H1 (cell line): ENCODE measurements at places on chromosomes 2 and 18.

DNA sequence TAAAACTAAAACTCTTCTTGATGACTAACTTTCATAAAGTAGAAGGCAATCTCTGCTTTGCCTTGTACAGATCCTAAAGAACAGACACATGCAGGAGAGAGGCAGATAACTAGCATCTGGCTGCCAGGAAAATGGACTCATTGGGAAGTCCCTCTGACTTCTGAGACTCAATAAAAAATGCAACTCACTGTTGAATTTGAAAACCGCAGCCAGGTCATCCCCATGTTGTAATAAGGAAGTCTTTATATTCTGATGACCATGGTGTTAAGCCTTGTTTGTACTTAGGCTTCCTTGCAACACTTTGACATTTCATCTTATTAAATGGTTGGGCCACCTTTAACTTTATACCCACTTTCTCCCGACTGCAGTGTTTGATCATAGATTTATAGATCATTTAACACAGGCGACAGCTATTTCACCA, 375.1 kb upstream of the KCNH7 start:
- no peak for DNase-seq

DNA sequence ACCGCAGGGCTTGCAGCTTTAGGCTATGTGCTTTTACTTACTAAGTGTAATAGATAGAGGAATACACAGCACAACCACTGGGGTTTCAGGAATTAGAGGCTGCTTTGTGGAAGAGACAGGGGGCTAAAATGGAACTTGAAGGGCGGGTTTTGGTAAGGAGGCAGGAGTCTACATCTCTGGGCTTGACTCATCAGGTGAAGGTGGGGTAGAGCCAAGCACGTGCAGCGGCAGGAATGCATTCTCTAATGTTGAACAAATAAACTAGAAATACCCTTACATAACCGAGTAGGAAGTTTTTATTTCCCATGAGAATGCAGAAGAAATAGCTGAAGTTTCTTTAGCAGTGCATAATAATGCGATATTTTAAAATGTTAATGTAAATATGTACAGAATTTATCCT, 673.8 kb upstream of the SALL3 start:
- no peak for DNase-seq

- DNase-seq, result no peak
These were observed 1.2 kb downstream of the SULT1C3 start for GRCh38 chr2:108240966-108241365.

GRCh38 chr2:64219149-64219548, 74.9 kb upstream of the PELI1 start:
- no peak for DNase-seq

DNA sequence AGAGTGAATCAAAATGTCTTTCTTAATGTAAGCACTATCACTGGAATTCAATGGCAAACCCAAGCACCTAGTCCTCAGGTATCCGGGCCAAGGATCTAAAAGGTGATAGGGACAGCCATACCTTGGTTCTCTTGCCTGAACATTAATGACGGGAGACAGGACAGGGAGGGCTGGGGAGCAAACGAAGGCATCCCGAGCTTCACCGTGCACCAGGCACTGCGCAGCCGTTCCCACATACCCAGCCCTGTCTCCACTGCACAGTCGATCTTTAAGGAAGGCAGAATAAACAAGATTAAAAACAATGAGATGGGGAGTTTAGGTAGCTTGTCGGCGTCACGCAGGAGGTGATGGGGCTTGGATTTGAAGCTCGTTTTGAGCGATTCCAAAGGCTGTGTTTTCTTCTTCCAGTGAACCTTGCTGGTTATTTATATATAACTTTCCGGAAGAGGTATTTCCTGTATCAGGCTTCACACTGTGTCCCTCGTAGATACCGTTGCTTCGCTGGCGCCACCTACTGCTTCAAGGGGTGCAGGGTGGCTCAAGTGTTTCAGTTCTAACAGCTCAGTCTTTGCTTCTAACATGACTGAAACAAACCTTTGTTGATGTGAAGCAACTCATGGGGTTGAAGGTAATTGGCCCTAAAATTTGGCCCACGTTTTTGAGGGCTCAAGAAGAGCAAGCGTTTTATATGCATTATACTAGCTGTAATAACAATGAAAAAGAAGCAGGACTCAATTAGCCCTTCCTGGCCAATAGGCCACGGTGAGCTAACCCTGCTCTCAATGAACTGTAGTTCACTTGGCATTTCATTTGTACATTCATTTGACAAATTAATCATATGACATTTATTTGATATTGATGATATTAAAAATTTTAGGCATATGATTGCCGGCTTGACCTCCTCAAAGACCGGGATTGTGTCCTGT, 77.4 kb downstream of the DCDC2C start:
- peak; percentile 72 for DNase-seq

GRCh38 chr2:65465857-65466256, 33.5 kb upstream of the SPRED2 start:
- no peak for DNase-seq

- no peak for DNase-seq
These were observed 9.6 kb upstream of the AQP4 start for GRCh38 chr18:26875040-26875654.
